Activated CD4-positive, alpha-beta memory T cell treated with anti-CD3 and anti-CD28 coated beads for 36 hours (primary cell): ENCODE measurements at places on chromosomes 6 and 20.

- H3K4me1 ChIP-seq = no peaks in the 10 kb centered on the region
- no peak overlapping the region for H3K4me3 ChIP-seq
- no peak for DNase-seq
- no peak overlapping the region for H3K27ac ChIP-seq
- no peaks in the 10 kb centered on the region for H3K36me3 ChIP-seq
- H3K27me3 ChIP-seq = no peaks in the 10 kb centered on the region
Observed at GRCh38 chr6:54244430-54244829, 63.8 kb upstream of the TINAG start.

GRCh38 chr6:144347448-144347759 is 62.3 kb downstream of the UTRN start:
- DNase-seq = no peak
- no peak overlapping the region for H3K4me3 ChIP-seq
- H3K27me3 ChIP-seq = no peaks in the 10 kb centered on the region
- peaks cover 6% of the 10 kb centered on the region for H3K36me3 ChIP-seq
- H3K4me1 ChIP-seq = peaks cover 80% of the 10 kb centered on the region

DNA sequence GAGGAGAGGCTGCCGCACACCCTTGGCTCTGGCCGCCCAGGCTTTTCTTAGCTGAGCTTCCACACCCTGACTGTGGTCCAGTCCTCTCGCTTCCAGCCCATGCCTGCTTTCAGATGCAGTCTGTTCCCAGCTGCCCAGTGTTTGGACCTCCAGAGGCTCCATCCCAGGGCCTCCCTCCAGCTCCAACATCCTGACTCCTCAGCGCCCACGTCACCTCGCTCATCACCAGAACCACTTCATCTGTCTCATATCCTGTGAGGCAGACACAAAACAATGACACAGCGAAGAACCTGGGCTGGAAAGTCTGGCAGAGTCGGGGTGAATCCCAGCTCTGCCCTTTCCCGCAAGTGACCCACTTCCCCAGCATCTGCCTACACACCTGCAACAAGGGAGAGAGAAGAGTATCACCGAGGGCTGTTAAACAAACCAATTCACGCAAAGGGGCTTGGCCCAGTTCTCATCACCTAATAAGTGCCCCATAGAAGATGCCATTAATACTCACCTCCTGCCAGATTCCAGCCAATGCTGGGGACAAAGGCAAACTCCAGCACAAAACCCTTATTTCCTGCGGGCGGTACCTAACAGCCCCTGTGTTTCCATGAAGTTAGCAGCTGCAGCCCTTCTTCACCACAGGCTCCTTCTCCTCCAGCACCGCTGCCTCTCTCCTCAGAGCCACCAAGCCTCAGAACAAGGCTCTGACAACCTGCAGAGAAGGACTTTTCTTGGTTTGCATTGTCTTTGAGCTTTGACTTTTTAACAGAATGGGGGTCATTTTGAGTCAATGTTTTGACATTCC is 133.4 kb upstream of the CDH4 start:
- H3K36me3 ChIP-seq = no peaks in the 10 kb centered on the region
- no peak overlapping the region for H3K27ac ChIP-seq
- no peaks in the 10 kb centered on the region for H3K4me1 ChIP-seq
- H3K4me3 ChIP-seq = no peak overlapping the region

DNA sequence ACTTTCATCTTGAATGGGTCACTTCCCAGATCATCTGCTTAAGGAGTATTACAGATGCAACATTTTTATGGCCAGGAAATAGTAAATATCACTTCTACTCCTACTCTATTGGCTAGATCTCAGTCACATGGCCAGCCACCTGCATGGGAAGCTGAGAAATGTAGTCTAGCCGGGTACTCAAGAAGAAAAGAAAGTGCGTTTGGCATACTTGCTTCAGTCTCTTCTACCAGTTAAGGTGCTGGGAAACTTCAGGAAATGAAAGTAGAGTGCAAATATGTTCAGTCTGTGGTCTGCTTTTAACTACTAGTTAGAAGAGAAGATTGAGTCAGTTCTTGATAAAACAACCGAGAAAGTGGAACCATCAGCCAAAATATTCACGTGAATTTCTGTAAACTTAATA is 129.2 kb downstream of the PDSS2 start:
- no peak overlapping the region for H3K4me3 ChIP-seq
- H3K27ac ChIP-seq = peak overlapping the region; percentile 36
- H3K27me3 ChIP-seq = no peaks in the 10 kb centered on the region
- peak; percentile 40 for DNase-seq
- H3K36me3 ChIP-seq = peaks cover 13% of the 10 kb centered on the region

GRCh38 chr20:61840779-61841455 is 224.8 kb downstream of the TAF4 start:
- H3K27ac ChIP-seq = no peak overlapping the region
- no peaks in the 10 kb centered on the region for H3K4me1 ChIP-seq
- no peak overlapping the region for H3K4me3 ChIP-seq
- DNase-seq = no peak
- no peaks in the 10 kb centered on the region for H3K27me3 ChIP-seq
- no peaks in the 10 kb centered on the region for H3K36me3 ChIP-seq

GRCh38 chr6:152859225-152859624 is 108.6 kb downstream of the VIP start:
- H3K36me3 ChIP-seq = no peaks in the 10 kb centered on the region
- no peak for DNase-seq
- H3K27me3 ChIP-seq = peaks cover 8% of the 10 kb centered on the region
- H3K4me3 ChIP-seq = no peak overlapping the region
- H3K27ac ChIP-seq = no peak overlapping the region

DNA sequence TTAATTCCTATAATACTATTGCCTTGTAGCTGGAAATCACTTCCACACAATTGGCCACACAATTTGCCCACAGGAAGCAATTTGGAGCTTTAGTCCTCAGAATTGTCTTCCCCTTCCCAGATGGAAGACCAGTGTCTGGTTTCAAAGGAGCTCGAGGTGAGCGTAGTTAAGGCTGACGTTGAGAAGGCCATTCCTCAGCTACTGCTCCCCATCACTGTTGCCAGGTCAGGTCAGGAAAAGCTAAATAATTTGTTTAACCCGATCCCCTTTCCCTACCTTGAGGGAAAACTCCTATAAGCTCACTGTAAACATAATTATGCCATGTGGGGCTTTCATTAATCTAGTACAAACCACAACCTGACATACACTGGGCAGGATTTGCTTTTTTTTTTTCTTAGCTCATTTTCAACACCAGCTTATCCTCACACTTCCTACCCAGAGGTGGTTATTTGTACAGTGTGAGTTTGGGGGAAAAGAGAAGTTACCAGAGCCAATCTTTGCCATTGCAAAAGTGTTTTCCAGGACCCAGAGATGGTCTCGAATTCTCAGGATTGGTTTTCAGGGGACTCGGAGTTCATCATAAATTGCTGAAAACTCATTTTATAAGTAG is 242.7 kb downstream of the CLIC5 start:
- DNase-seq = no peak
- no peak overlapping the region for H3K27ac ChIP-seq
- H3K27me3 ChIP-seq = peaks cover 9% of the 10 kb centered on the region
- no peaks in the 10 kb centered on the region for H3K4me1 ChIP-seq
- H3K4me3 ChIP-seq = no peak overlapping the region

DNA sequence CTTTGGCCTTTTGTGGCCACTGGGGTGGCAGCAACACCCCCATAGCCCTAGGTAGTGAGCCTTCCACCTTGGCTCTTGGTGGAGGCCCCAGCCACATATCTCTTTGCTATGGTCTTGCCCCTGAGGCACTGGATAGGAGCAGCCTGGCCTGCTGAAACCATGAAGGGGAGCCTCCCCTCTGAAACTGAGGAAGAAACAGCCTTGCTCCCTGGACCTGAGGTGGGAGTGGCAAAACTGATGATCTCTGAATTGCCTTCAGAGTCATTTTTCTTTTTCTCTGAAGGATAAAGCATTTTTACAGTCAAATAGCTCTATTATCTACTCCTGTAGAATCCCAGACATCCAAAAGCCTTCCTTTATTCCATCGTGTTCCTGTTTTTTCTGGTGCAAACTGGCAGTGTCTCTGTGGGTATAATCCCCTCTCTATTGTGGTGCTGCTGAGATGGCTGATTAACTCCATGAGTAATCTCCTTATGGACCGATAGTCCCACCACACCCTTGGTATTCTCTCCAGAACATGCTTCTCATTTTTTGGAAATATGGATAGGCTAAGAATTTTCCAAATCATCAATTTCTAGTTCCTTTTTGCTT is 22.0 kb upstream of the PRSS35 start:
- no peak for DNase-seq
- no peak overlapping the region for H3K27ac ChIP-seq
- H3K4me1 ChIP-seq = no peaks in the 10 kb centered on the region
- H3K36me3 ChIP-seq = no peaks in the 10 kb centered on the region
- no peak overlapping the region for H3K4me3 ChIP-seq

- no peak for DNase-seq
- peaks cover 2% of the 10 kb centered on the region for H3K27me3 ChIP-seq
- no peaks in the 10 kb centered on the region for H3K36me3 ChIP-seq
Observed at GRCh38 chr6:142325111-142325510, 23.3 kb downstream of the ADGRG6 start.

DNA sequence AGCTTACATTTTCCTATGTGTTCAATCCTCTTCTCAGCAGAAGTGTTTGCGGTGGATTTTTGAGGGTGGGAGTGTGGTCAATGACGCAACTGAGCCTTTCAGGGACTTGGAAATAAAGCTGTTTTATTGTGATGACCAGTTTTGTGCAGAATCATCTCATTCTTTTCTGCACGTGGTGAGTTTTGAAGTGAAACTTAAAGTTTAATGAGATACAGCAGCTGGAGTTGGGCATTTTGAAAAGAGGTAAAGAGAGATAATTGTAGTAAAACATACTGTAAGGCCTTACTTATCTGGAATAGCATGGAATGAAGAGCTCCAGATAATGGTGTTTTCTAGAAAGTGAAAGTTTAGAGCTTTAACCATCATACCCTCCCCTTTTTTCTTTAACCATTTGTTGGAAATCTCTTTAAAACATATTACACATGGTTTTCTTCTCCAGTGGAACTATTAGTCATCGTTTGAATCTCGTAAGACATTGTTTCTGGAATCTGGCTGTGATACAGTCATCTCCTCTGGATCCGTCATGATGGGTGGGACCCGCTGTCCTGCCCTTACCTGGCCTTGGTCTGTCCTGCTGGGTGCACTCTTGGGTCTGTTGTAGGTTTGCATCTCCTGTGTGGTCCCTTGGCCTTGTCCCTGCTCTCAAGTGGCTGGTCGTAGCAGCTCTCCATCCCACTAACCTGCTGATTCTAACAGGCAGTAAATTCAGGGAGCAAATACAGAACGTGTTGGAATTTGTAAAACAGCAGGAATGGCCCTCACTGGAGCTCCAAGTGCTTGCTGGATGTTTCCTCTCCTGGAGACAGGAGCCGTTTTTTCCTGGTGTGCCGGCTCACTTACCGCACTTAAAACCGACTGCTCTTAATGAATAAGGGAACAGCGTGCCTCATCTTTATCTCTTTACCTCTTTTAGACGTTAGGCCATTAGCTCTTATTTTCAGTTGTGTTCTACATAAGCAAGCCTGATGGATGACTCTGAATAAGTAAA is 29.8 kb downstream of the UST start:
- no peaks in the 10 kb centered on the region for H3K36me3 ChIP-seq
- no peaks in the 10 kb centered on the region for H3K27me3 ChIP-seq
- peak; percentile 37 for DNase-seq
- H3K27ac ChIP-seq = no peak overlapping the region
- peaks cover 33% of the 10 kb centered on the region for H3K4me1 ChIP-seq

GRCh38 chr6:163319609-163320366 is 94.7 kb upstream of the QKI start:
- H3K4me3 ChIP-seq = no peak overlapping the region
- H3K36me3 ChIP-seq = no peaks in the 10 kb centered on the region
- DNase-seq = no peak
- no peaks in the 10 kb centered on the region for H3K4me1 ChIP-seq
- H3K27me3 ChIP-seq = peaks cover 3% of the 10 kb centered on the region

GRCh38 chr6:127690092-127690491 is 113.1 kb downstream of the C6orf58 start:
- no peak for DNase-seq
- no peaks in the 10 kb centered on the region for H3K27me3 ChIP-seq
- H3K27ac ChIP-seq = no peak overlapping the region
- peaks cover 35% of the 10 kb centered on the region for H3K36me3 ChIP-seq

- no peaks in the 10 kb centered on the region for H3K36me3 ChIP-seq
- peaks cover 1% of the 10 kb centered on the region for H3K27me3 ChIP-seq
- H3K27ac ChIP-seq = no peak overlapping the region
- H3K4me1 ChIP-seq = no peaks in the 10 kb centered on the region
Observed at GRCh38 chr20:54435015-54435414, 40.4 kb upstream of the DOK5 start.

DNA sequence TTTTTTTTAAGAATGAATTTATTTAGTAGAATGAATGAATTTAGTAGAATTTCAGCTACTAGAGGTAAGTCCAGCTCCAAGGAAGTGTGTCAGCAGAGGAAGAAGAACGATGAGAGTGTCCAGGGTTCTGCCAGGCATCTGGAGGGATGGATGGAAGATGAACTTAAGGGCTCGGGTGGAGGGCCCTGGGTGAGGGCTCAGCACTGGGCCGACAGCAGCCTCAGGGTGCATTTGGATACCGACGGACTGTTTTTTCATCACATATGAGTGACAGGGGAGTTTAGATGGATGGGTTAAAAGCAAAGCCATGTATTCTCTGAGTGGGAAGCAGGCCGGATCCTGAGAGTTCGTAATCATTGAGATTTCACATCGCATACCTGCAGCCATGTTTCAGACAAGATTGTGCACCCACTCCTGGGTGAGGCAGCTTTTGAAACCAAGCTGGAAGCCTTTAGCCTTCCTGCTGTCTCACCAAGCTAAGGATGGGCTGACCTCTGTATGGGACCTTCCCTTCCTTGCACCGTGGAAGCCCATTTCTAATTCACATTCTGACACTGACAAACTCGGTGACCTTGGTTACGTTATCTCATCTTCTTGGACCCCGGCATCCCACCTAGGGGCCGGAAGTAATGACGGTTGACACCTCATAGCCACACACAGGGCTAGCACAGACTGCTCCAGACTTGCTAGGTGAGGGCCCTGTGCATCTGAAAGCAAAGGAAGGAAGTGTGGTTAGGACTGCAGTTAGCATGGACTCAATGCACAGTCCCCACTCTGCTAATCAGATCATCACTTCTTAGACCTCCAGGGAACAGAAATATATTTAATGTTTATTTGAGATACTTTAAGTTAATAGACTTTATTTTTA is 228.5 kb downstream of the SLC24A3 start:
- no peak overlapping the region for H3K4me3 ChIP-seq
- H3K27ac ChIP-seq = no peak overlapping the region
- no peaks in the 10 kb centered on the region for H3K4me1 ChIP-seq
- no peaks in the 10 kb centered on the region for H3K36me3 ChIP-seq

- H3K4me1 ChIP-seq = no peaks in the 10 kb centered on the region
- H3K4me3 ChIP-seq = no peak overlapping the region
- H3K27ac ChIP-seq = no peak overlapping the region
- peaks cover 3% of the 10 kb centered on the region for H3K27me3 ChIP-seq
- H3K36me3 ChIP-seq = no peaks in the 10 kb centered on the region
Observed at GRCh38 chr6:163706500-163707087, 292.1 kb downstream of the QKI start.

DNA sequence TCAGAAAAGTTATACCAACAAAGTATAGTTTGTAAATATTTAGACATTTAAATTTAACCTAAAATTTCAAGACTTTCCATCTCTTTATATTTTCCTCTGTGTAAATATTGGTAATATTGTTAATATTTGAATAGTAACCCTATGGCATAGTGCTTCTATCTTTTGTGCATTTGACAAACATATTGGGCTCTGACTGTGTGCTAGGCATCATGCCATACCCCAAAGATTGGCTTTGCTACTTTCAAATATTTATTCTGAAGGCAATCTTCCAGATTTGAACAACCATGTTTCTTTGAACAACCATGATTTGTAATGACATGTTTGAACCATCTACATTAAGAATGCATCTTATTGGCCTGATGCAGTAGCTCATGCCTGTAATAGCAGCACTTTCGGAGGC is 15.5 kb upstream of the PRDM1 start:
- H3K4me1 ChIP-seq = peaks cover 2% of the 10 kb centered on the region
- peaks cover 2% of the 10 kb centered on the region for H3K27me3 ChIP-seq
- no peak overlapping the region for H3K4me3 ChIP-seq
- no peak overlapping the region for H3K27ac ChIP-seq
- DNase-seq = no peak
